ENCODE measurements at places on chromosomes 7 and 10.

- DNase-seq, result no peak
These were observed 34.0 kb upstream of the SLC35B4 start for GRCh38 chr7:134350709-134351108.

DNA sequence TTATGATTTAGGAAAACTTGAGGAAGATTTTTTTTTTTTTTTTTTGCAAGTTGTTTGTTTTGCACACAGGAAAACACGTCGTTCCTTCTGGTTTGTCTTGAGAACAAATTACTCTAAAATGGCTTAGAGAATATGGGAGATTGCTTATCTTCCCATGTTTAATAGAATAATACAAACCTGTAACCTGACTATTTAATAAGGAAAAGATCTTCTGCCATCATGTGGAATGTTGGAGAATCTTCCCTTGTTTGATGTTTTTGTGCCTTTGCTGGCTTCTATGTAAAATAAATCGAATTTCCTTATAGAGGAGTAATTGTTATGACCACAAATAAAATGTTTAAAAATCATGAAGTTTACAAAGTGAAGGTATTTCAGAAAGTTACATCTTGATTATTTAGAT, 818.8 kb downstream of the GATA3 start:
- no peak for DNase-seq

DNA sequence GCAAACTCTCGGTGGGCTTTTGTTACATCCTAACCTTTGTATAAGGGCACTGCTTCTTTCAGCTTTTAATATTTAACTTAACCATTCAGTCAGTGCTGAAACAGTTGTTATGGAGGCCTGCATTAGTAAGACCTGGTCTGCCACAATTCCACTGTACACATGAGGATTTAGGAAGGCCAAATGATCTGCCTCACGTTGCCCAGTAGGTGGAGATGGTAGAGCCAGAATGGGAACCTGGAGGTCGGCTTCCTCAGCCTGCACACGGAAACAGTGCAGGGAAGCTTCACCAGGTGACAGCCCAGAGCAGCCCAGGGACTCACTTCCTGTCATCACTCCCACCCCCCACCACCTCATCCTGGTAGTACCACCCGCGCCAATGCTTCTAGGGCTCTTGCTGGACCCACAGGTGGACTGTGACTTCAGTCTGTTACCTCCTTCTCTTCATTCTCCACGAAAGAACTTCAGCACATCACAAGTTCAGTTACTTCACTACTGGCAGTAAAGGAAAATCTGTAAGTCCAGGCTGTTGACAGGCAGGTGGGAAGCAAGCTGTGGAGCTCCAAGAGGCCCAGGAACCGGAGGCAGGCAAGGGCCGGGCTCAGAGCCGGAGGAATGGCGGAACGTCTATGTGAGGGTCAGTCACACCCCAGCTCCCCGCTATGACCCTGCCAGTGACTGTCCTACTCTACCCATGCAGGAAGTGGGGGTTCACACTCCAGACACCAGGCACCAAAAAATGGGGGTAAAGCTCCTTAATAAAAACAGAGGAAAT, 480.3 kb upstream of the C7orf33 start:
- no peak for DNase-seq

- DNase-seq, result no peak
These were observed 18.3 kb upstream of the PPP1R9A start for GRCh38 chr7:94888995-94889523.

DNA sequence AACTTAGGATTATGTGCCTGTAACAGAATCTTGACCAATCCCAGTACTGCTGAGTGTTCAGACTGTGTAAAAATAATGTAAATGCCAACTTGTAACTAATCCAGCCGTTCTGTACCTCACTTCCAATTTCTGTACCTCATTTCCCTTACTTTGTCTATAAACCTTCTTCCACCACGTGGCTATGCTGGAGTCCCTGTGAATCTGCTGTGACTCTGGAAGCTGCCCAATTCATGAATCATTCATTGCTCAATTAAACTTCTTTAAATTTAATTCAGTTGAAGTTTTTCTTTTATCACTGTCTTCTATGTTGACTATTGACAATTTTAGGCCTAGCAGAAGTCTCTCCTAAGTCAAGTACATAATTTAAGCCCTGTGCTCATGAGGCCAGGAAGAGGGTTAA, 215.3 kb upstream of the RHOBTB1 start:
- DNase-seq, result no peak

DNA sequence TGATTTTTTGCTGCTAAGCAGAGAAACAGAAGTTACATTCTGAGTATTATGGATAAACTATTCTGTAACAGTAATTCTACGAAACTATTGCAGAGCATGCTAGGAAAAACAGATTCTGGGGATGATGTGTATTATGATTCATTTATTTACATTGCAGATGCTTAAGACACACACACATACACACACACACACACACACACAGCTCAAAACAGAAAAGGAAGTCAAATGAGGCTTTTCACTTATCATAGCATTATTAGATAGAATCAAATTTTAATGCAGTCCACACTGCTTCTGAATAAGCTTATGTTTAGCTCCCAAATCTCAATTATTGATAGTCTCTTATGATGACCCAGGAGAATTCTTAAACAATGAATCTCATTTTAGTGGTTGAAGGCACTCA, 307.2 kb downstream of the HGF start:
- DNase-seq, result no peak

GRCh38 chr7:105840981-105841749, 35.2 kb downstream of the ATXN7L1 start:
- DNase-seq, result no peak

GRCh38 chr7:33921216-33921938, 16.0 kb downstream of the BMPER start:
- DNase-seq, result no peak

- DNase-seq, result no peak
These were observed 59.2 kb downstream of the DENND2A start for GRCh38 chr7:140581411-140581810.

DNA sequence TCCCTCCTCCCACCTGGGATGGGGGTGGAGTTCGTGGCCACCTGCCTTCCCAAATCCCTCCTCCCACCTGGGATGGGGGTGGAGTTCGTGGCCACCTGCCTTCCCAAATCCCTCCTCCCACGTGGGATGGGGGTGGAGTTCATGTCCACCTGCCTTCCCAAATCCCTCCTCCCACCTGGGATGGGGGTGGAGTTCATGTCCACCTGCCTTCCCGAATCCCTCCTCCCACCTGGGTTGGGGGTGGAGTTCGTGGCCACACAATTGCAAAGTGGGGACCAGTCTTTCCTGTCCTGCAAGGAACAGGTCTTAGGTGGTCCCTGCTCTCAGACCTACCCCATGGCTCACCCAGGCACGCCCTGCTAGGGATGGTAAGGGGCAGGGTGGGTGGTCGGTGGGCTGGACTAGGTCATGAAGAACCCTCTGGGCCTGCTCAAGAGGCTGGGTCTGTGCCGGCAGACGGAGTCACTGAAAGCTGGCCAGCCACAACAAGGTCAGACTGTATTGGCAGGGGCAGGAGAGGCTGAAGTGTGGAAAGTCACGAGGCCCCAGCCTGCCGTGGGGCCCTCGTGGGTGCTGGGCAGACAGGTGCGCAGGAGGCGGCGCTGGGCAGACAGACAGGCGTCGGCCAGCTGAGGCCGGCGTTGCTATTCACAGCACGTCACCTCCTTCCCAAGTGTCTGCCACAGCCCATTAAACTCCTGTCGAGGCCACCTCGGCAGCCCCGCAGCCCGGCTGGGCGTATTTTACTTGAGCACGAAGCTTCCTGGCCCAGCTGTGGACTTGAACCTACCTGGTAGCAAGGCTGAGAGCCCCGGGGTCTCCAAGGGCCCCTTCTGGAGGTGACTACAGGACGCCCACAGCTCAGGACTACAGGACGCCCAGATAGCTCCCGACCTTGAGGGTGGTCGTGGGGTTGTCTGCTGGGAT, 4.1 kb downstream of the KNDC1 start:
- DNase-seq, result no peak

GRCh38 chr10:71814922-71815411, 36.1 kb downstream of the PSAP start:
- no peak for DNase-seq

DNA sequence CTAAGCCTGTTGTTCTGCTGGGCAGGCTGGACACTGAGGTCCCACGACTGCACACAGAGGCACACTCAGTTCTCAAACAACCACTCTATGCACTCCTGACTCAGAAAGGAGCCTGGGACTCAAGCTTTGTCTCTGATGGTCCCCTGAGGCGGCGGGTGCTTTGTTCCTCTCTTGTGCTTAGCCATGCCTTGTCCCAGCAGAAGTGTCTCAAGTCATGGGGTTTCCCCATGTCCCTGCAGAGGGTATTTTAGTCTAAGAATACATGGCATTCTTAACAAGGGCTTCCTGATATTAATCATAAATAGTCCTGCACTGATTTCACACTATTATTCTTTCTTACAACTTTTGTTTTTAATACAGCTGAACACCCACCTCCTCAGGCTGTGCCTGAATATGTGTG, 72.5 kb downstream of the CXCL12 start:
- no peak for DNase-seq

DNA sequence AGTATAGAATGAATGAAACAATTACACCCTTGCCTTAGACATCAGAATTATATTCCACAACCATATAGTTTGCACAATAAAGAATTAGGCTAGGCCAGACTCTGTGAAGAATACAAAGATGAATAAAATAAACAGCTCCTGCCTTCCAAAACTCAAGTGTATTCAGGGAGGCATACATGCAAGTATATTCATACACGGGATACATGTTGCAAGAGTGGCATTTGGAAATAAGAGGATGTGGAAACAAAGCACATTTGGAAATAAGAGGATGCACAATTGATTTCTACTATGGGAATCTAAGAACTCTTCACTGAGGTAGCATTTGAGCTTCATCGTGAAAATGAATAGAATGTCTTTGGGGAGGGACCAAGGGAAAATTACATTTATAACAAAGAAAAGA, 27.0 kb upstream of the TMEM26 start:
- no peak for DNase-seq

DNA sequence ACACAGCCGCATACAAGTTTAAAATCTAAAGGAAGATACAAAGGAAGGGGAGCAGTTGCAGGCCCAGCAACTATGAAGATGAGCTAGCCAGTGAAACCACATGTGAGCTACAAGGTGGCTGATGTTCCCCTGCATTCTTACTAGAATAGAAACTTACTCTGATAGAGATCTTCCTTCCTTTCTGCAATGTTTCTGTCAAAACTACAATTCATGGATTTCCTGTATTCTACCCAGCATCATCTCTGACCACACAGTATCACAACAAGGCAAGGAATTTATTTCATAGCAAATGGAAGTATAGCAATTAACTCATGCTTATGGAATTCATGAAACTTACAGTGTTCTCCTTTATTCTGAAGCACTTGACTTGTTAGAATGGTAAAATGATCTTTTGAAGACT, 68.7 kb upstream of the AASS start:
- DNase-seq, result no peak

DNA sequence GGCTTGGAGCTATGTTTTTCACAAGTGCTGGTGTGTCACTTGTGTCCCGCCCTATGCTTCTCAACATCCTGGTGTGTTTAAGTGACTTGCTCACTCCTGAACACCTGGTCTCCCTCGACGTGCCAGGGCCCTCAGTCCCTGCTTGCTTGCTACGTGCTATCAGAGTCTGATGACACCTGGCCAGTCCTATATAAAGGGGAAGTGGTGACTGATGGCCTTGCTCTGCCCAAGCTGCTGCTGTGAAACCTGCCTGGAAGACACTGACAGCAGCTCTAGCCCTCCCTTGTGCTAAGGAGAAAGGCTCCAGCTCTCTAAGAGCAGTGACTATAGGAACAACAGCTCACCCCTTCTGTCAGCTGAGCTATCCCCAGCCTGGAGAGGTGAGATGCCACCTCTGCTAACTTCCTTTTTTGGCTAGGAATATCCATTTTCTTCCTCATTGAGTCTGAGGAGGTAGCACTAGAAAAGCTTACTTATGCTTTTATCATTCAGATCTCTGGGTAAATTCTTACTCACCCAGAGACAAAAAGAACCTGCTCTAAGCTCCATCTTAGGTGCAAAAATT, 77.2 kb upstream of the PLXNA4 start:
- no peak for DNase-seq

- DNase-seq, result no peak
These were observed 78.4 kb downstream of the RNF216 start for GRCh38 chr7:5702876-5703571.

GRCh38 chr7:130156140-130156539, 49.1 kb downstream of the TMEM209 start:
- no peak for DNase-seq

DNA sequence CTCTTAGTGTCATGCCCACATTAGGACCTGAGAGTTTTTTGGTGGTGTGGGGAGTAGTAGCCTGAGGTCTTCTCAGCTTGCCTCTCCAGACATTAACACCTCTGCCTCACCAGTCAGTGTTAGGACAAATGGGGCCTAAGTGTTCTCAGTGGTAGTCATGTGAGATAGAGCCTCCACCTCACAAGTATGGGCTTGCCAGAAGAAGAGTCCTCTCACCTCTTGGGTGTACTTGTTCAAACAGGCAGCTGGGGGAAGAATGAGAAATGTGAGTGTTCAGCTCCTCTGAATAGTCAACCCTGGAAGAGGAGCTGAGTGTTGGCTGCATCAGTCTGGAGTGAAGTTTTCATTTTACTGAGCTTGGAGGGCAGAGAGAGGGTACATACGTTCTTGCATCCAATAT, 464.6 kb downstream of the POM121L12 start:
- no peak for DNase-seq

DNA sequence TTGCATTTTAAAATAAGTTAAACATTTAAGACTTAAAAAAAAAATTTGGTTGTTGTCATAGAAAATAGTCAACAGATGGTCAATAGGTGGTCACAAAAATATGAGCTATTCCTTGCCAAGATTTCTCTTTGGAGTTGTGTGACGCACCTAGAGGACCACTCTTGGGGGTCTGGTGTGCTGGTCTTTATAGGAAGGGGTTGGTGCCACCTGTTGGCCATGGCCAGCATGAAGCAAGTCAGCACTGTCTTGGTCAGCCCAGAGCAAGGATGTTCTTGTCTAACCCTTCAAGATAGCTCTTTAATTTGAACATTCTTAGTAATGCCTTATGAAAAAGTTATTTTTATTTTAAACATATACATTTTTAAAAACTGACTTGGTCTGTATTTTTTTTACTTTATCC, 267.9 kb upstream of the CNTNAP2 start:
- no peak for DNase-seq

- no peak for DNase-seq
These were observed 286.4 kb downstream of the PTPRN2 start for GRCh38 chr7:158301207-158301606.

- no peak for DNase-seq
These were observed 1105.8 kb downstream of the GATA3 start for GRCh38 chr10:9160275-9160674.

- DNase-seq, result peak; percentile 79
These were observed 50.6 kb upstream of the ITGB1 start for GRCh38 chr10:33008499-33009243.
